ENCODE measurements at places on chromosomes 1 and 21.
A peak's percentile ranks its signal among the peaks of the same experiment; 100 is the strongest.

DNA sequence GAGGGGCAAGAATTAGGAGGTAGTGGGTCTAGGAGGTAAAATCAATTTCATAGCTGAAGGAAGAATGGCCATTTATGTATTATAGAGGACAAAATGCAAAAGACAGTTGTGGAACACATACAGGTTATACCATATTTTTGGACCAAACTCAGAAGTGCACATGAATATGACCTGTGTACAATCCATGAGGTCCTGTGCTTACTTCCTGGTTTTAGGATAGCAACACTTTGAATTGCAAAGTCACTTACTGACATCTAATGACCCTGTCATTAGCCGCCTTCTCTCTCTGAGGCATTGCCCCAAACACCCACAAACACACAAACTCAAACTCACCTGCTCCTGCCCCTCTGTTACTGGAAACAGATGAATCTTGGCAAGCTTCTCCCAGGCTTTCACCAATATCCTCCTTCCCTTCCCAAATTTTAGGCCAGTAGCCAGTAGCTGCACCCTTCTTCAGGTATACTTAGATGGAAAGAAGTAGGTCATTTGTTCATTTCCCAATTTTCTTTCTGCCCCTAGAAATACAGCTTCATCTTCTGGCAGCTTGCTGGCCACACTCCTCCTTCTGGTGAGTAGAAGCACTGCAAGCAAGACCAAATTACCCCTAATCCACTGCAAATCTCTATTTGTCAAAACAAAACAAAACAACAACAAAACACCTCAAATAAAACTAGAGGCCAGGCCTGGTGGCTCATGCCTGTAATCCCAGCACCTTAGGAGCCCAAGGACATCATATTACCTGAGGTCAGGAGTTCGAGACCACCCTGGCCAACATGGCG, 13.7 kb upstream of the RPL5 start:
- peak; percentile 48 for DNase-seq

GRCh38 chr1:9749361-9749760, 74.4 kb downstream of the CLSTN1 start:
- DNase-seq: no peak

- DNase-seq: no peak
These were observed 941 bp downstream of the RABGGTB start for GRCh38 chr1:75786901-75787493.

GRCh38 chr1:190494451-190494850, 16.8 kb upstream of the BRINP3 start:
- no peak for DNase-seq

- no peak for DNase-seq
These were observed 61.0 kb downstream of the ACP6 start for GRCh38 chr1:147609358-147609757.

- no peak for DNase-seq
These were observed 34.7 kb upstream of the USP24 start for GRCh38 chr1:55249646-55250398.

- DNase-seq: peak; percentile 66
These were observed 31.4 kb downstream of the ZBTB17 start for GRCh38 chr1:15944308-15945010.

GRCh38 chr1:98322086-98322485, 339.4 kb upstream of the SNX7 start:
- DNase-seq: no peak

DNA sequence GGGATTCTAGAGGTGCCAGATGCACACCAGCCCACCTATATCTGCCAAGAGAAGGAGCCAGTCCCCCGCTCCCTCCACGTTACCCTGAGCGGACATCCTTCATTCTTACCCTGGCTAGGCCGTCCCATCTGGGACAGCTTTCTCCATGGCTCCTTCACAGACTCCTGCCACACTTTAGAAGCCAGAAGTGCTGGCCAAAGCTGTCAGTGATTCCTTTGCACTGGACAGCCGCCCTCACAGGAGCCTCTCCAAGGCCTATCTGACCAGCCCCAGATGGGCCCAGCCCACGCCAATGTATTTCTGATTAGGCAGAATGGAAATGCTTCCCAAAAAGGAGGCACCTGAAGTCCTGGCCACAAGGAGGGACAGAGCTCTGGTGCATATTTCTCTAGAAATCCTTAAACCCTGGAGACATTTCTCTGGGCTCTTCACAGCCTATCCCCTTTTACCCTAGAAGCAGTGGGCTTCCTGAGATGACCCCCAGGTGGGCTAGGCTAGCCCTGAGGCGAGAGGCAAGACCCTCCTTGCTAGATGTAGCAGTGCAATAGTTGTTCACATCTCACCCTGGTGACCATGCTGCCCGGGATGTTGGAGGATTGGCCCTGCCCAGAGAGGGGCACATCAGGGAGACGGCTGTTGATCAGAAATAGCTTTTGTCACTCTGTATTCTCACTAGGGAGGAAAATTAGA, 44.1 kb downstream of the RASSF5 start:
- DNase-seq: no peak

DNA sequence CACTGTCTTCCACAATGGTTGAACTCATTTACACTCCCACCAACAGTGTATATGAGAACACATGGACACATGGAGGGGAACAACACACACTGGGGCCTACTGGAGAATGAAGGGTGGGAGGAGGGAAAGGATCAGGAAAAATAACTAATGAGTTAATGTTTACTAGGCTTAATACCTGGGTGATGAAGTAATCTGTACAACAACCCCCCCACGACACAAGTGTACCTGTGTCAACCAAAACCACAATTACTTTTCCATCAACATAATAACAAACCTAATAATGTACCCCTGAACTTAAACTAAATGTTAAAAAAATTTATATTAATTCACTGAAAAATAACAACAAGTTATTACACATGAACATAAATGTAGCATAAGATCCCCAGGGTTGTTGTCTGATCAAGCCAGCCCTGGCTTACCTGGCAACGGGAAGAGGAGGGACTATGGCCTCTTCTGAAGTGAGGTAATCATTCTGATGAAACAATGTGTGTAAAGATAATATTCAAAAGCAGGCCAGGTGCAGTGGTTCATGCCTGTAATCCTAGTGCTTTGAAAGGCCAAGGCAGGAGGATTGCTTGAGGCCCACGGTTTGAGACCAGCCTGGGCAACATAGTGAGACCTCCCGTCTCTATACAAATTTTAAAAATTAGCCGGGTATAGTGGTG, 40.8 kb upstream of the HEATR1 start:
- DNase-seq: no peak

GRCh38 chr1:226919587-226919986, 20.5 kb upstream of the COQ8A start:
- no peak for DNase-seq

DNA sequence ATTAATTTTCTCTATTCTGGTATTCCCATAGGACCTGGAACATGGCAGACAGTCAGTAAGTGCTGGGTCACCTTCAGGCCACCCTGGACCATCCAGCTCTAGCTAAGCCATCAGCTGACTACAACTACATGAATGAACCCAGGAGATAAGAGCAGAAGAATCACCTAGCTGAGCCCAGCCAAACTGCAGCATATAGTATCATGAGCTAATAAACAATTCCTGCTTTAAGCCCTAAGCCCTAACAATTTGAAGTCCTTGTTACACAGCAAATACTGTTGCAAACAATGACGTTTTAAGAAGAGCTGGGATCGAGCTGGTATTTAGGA, 14.2 kb upstream of the CITED4 start:
- DNase-seq: no peak

GRCh38 chr1:202291961-202292712, 49.6 kb downstream of the UBE2T start:
- no peak for DNase-seq

DNA sequence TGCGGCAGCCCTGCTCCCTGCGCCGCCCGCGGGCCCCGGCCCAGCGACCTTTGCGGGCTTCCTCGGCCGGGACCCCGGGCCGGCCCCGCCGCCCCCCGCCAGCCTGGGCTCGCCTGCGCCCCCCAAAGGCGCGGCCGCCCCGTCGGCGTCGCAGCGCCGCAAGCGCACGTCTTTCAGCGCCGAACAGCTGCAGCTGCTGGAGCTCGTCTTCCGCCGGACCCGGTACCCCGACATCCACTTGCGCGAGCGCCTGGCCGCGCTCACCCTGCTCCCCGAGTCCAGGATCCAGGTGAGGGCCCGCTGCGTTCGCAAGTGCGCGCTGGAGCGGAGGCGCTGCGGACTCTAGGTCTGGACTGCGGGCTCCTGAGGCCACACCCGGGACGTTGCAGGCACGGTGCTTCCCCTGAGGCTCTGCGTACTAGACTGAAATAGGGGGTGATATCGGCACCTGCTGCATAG, 351 bp downstream of the MIXL1 start:
- no peak for DNase-seq

GRCh38 chr1:145962157-145963102, 1.9 kb downstream of the ANKRD34A start:
- DNase-seq: peak; percentile 73

DNA sequence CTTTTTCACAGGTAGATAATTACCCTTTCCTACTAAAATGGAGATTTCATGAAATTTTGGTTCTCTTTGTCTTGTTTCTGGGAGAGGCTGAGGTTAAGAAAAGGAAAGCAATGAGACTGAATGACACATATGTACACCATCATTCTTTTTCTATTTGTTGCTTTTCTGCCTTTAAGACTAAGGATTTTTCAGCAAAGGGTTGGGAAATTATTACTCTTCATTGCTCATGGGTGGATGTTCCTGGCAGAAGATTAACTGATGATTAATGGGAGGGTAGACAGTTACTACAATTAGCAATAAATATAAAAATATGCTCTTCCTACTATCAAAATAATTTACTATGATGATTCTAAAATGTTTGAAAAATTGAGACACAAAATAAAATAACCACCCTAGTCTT, 316.5 kb upstream of the USP24 start:
- no peak for DNase-seq

Measured in H7 (cell line).